Heart left ventricle (tissue), 16 donors: ENCODE measurements at places on chromosomes 2 and 18. TPM values are rescaled to one million over a fixed set of nuclear protein-coding genes. Genes with fewer than 3 reads are reported as not detected.
A peak's percentile ranks its signal among the peaks of the same experiment; 100 is the strongest.

GRCh38 chr2:11444737-11445136 is 21.2 kb downstream of the E2F6 start:
- no peak for DNase-seq

- DNase-seq, result no peak
Observed at GRCh38 chr2:68118816-68119215, 38.9 kb upstream of the PNO1 start.

GRCh38 chr2:216486708-216487107 is 11.9 kb upstream of the RPL37A start:
- no peak for DNase-seq

- DNase-seq, result no peak
Observed at GRCh38 chr18:32612651-32613050, 142.0 kb upstream of the GAREM1 start.

- no peak for DNase-seq
Observed at GRCh38 chr2:52881606-52882005, 886.0 kb upstream of the CHAC2 start.

DNA sequence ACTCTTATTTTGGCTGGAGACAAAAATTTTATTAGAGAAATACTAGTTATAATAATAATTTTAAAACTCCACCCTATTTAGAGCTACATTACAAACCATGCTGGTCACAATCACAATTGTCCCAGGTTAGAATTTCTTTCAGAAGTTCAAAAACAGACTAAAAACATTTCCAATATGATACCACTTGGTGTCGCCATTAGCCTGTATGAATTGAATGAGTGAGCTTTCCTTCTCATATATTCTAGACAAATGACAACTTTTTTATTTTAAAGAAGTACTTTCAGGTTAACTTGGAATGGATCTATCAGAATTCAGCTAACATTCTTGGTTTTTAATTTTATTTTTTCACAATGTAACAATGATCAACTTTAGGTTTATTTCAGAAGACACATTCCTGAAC is 48.0 kb downstream of the SERPINB8 start:
- DNase-seq, result no peak

GRCh38 chr18:70998490-70998889 is 709.6 kb downstream of the SOCS6 start:
- DNase-seq, result no peak

GRCh38 chr2:176650838-176651555 is 381.8 kb downstream of the MTX2 start:
- DNase-seq, result no peak

DNA sequence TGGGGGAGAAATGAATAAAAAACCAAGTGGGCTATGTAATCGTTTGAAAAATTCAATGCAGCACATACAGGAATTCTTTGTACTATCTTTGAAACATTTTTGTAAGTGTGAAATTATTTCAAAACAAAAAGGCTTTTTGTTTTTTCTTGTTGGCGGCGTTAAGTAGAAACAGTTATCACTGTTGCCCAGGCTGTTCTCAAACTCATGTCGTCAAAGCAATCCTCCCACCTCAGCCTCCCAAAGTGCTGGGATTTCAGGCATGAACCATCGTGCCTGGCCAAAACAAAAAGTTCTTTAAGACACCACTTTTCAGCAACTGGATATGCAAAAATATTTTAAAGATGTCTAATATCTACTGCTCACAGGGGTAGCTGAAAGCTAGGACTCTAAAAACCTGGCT is 5.4 kb downstream of the SS18 start:
- no peak for DNase-seq

DNA sequence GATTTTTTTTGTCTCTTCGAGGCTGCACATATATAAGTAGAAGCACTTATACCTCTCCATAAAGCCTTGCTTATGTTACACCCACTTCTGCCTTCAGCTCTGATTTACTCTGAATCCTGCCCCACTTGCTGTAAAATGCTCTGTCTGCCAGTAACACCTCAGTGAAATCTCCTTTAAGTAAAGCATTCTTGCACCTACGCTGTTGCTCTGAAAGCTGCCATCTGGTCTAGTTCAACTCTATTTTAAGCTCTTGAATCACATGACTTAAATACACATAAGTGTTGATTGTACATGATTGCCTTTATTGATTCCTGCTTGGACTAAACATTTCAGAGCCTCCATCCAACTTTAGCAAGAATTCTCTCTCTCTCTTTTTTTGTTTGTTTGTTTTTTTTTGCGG is 609.0 kb upstream of the CELF4 start:
- DNase-seq, result no peak

- peak; percentile 64 for DNase-seq
Observed at GRCh38 chr2:159737917-159738296, 25.6 kb downstream of the MARCHF7 start.

- no peak for DNase-seq
Observed at GRCh38 chr2:236177604-236177966, 9.4 kb upstream of the GBX2 start.

DNA sequence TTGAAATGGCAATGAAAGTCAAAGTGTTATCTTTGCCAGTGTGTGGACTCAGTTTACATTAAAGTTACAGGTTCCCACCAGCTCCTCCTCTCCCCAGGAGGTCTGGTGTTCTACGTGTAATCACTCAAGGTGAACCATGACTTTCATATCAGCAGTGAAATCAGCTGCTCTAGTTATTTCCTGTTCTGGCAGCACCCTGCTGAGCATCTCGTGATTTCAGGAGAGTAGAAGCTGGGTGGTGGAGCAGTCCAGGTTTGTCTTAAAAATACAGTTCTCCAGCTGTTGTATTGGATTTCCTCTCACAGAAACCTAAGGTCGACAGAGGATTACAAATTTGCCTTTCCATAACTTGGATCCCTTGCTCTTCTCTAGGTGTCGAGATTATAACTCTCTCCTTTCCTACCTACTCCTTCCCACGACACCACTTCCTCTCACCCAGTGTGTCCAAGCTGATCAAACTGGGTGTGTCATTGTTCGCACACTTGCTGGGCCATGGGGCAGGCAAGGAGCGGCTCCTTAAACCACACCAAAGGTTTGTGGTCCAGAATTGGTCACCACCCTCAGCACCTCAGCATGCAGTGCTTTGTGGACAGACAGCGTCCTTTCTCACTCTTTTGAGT is 13.0 kb upstream of the ARHGAP25 start:
- no peak for DNase-seq

GRCh38 chr2:208222351-208222750 is 32.5 kb downstream of the IDH1 start:
- no peak for DNase-seq

DNA sequence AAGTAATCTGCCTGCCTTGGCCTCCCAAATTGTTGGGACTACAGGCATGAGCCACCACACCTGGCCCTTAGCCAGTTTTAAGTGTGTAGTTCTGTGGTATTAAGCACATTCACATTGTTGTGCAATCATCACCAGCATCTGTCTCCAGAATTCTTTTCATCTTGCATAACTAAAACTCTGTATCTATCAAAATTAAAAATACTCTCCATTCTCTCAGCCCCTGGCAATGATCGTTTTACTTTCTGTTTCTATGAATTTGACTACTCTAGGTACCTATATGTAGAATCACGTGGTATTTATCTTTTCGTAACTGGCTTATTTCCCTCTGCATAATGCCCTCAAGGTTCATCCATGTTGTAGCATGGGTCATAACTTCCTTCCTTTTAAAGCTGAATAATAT is 45.5 kb upstream of the CAVIN2 start:
- no peak for DNase-seq

DNA sequence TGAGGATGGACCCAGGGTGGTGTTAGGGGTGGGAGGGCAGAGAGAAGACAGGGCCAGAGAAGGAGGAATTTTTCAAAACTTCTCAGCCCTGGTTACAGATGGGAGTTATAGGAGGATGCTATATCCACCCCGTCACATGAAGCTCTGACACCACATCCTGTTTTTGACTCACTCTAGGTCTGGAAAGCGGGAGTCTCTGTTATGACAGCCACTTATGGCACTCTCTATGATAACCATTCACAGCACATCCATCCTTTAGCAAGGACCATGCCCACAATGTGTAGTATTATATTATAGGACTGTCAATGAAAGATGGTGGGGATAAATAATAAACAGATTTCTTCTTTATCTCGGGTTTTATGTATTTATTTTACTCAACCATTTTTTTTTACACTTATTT is 461.2 kb downstream of the CDH2 start:
- DNase-seq, result no peak

DNA sequence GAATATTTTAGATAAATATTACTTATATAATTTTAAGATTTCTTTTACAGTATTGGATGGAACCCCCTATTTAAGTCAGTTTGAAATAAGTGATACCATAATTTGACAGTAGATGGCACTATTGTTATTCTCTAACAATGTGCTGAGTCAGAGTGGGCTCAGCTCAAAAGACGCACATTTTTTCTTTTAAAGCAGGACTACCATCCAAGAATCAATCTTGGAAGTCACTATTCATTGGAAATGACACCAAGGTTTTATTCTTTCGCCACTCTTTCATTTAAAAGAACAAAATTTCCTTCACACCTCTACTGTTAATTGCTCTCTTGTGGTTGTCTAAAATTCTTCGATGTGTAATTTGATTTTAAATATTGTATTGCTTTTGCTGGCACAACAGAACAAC is 32.6 kb upstream of the SPAG16 start:
- no peak for DNase-seq

DNA sequence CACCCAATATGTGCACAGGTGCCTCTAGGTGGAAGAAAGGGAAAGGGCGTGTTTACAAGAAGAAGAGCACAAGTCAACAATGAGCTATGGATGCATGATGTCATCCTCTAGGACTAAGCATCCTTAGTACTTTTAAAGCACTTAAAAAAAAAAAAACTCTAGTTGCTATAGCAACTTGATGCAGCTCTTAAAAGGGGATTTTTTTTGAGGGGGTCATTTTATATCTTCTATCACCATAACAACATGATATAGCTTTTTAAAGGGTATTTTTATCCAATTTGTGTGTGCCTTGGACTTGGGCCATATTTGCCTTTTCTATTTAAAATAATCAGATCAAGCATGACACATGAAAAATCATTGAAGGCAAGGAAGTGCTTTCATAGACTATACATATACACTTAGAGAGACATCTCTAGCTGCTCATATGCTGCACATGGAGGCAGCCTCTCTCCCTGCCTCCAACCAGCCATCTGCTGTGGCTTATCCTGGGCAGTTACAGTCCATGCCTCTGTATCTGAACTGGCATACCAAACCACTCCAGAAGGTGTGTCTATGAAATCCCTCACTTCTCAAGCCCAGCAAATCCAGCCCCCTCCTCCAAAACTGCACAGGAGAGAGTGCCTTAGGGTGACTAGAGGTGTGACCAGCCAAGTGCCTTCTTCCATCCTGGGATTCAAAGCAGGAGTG is 165.4 kb downstream of the MSH2 start:
- DNase-seq, result no peak

- no peak for DNase-seq
Observed at GRCh38 chr2:67566285-67566684, 169.2 kb downstream of the ETAA1 start.

DNA sequence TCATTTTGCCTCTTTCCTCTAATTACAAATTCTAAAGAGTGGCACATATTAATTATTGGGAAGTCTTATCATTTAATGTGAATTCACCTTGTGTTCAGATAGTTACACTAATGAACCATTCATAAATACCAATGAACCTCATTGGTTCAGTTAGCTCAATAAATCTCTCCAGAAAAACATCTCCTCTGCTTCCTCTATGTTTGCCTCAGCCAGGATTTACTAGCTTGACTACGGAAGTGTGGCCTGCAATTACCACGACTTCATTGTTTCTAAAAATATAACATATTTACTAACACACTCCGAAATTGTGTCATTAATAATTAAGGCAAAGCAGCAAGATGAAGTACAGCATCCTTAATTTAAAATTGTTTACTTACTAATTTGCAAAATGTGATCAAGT is 103.3 kb downstream of the PLA2R1 start:
- DNase-seq, result no peak

FBXO15 gene
- total RNA-seq, result 0.40 TPM

LYPD6 gene
- not detected for total RNA-seq

CMPK2 gene
- total RNA-seq, result 6.5 TPM

CRYGC gene
- total RNA-seq, result not detected

GRHL1 gene
- 1.6 TPM for total RNA-seq

DSG2 gene
- 36.0 TPM for total RNA-seq

ZNF512 gene
- total RNA-seq, result 13.2 TPM

SIX2 gene
- total RNA-seq, result 0.42 TPM

IL1F10 gene
- total RNA-seq, result not detected

OSR1 gene
- total RNA-seq, result 8.4 TPM

FZD7 gene
- 38.5 TPM for total RNA-seq
